Hindlimb muscle (tissue), 1 donor: ENCODE measurements at places on chromosomes 1 and 21. TPM values are rescaled to one million over a fixed set of nuclear protein-coding genes. Genes with fewer than 3 reads are reported as not detected.
A peak's percentile ranks its signal among the peaks of the same experiment; 100 is the strongest.

GRCh38 chr1:7755448-7755847 is 15.6 kb upstream of the VAMP3 start:
- no peak for DNase-seq

GRCh38 chr1:18299441-18300338 is 181.0 kb upstream of the KLHDC7A start:
- no peak for DNase-seq

DNA sequence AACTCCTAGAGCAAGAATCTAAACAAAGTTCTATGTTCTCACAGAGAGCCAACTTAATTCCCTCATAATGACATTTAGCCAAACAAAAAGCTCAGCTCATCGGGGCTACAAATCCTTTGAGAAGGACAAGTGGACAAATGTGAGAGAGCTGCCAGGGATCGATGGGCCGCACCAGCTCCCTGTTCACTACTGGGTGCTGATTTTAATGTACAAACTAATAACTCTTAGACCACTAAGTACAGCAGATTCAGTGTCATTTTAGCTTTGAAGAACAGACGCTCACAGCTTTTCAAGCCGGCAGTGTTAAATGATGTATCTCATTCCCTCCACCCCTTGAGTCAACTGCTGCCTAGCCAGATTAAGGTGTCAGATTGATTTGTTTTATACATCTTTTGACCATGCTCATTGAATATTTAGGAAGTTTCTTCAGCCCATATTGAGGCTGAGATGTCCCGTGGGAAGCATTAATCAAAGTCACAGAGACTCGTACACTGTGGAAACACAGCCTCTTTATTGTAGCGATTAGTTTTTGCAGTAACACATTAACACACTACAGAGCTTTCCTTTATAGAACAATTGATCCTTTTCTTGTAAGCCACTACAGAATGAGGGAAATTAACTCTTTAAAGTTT is 21.1 kb downstream of the PROX1 start:
- DNase-seq: no peak

The BNIPL gene
- 1.1 TPM for polyA plus RNA-seq

DNA sequence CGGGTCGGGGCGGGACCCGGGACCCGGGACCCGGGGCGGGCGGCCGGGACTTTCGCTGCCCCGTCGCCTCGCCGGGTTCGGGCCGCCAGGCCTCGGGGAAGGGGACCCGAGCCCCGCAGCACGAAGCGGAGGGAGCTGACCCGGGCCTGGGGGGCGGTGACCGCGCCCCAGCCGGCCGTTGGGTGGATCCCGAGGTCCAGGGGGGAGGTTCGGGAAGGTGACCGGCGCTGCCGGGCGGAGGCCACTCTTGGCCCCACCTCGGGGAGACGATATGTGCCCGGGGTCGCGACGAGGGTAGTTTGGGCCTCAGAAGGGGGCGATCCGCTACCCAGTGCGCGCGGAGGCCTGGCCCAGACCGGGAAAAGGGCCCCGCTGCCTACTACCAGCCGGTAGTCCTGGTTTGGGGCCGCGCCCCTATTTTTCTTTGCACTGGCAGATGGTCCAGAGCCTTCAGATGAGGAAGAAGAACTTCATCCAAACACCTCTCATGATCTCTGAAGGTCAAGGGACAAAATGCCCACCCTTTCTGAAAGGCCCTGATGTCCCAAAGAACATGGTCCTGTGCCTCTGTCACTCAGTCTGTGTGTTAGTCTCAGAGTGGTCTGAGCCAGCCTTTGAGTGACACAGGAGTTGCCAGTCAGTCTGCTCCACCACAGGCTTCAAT is 766 bp downstream of the AGO4 start:
- DNase-seq: peak; percentile 30

GRCh38 chr1:175580841-175581240 is 162.6 kb downstream of the TNR start:
- DNase-seq: no peak

DNA sequence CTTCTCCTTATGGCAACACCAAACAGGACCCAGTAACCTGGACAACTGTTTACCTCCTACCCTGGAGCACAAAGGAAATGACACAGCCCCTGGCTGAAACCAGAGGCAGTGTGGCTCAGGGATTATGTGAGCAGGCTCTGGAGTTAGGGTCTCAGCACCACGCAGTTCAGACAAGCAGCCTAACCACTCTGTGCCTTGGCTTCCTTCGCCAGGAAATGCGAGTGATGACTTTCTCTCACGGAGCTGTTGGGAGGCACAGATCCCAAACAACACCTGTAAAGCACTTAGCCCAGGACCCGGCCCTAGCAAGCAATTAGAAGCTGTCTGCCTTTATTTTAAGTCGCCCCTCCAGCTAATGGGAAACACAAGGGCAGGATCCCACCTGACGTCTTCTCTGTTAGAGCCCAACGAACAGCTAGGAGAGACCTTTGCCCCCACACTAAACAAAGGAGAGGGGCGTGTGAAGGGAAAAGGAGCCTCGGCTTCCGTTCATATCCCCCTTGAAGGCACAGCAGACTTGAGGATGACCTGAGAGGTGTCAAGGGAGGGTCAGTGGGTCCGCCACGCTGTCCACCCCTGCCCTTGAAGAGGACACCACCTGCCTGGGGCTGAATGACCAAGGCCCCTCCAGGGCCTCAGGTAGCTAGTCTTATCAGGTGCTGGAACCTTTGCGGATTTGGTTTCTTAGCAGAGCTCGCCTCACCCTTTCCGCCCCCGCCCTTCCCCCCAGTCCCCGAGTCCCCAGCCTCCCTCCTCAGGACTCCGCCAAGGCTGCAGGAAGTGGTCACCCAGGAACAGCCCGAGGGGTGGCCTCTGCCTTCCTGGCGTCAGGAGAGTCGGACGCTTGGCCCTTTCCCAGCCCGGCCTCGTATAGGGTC is 860 bp downstream of the TMEM63A start:
- peak; percentile 47 for DNase-seq

GRCh38 chr1:30321996-30322858 is 401.2 kb downstream of the MATN1 start:
- no peak for DNase-seq

The IL20 gene
- polyA plus RNA-seq: not detected

The SAMSN1 gene
- polyA plus RNA-seq: 2.9 TPM
